NCI-H1436 treated with DMSO at 0.1 percent for 48 hours (cell line): ENCODE measurements at places on chromosomes 7 and 10.
A peak's percentile ranks its signal among the peaks of the same experiment; 100 is the strongest.

DNA sequence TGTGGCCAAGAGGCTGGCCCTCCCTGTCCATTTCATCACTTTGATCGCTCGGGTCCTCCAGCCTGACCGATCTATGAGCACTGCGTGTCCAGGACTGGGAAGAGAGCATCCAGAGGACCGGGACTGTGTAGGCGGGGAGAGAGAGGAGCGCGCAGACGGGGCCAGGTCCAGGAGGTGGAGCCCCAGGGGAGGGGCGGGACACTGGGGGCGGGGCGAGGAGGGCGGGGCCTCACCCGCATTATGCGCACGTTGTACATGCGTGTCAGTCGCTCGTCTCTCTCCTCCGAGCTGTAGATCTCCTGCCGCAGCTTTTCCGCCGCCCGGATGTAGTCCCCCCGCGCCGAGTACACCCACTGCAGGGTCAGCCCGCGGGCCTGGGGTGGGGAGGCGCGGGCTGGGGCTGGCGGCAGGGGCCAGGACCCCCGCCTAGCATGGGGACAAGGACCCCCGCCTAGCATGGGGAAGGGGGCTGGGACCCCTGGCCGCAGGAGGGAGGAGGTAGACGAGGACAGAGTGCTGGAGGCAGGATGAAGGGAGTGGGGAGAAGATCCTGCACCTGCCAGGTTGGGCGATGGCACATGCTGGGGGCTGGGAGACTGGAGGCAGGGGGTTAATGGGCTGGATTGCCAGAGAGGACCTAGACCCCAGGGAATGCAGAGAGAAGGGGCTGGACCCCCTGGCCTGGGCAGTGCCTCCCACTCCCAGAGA, 14.3 kb downstream of the MOSPD3 start:
- no peak for DNase-seq

GRCh38 chr10:55158633-55159032, 357.6 kb upstream of the PCDH15 start:
- DNase-seq, result no peak

GRCh38 chr10:128843972-128844371, 623.1 kb upstream of the MGMT start:
- no peak for DNase-seq

DNA sequence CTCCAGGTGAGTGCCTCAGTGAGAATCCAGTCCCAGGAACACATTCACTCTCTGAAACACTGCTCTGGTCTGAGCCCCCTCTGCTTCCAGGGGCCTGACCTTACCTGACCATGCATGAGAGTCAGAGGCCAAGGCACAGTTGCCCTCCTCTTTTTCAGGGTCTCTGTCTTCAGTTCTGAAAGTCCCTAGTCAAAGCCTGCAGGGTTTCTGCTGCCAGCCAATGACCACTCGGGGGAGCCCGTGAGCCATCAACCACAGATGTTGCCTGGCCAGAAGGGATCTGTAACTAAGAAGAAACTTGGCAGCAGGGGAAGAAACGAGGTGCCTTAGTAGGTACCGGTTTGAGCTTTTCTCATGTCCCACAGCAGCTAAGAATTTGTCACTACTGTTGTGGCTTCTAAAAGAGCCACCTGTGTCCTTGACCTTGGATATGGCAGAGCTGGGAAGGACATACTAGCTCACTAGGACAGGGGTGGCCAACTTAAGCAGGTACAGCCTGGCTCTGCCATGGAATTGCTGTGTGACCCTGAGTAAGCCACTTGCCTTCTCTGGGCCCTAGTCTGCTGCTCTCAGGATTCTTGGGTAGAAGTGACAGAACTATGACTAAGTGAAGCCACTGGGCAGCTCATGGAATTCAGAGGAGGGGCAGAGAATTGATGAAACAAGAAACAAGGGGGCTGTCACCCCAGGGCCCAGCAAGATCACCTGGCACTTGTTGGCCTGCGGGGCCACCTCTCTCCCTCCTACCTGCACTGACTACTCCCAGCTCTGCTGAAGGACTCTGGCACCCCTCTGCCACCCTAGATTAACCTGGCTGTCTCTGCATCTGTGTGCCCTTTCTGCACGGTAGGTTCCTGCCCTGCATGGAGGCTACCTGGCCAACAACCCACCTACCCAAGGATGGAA, 83.8 kb upstream of the GPR26 start:
- no peak for DNase-seq

- DNase-seq, result no peak
Observed at GRCh38 chr7:32250003-32250402, 179.8 kb upstream of the PDE1C start.

DNA sequence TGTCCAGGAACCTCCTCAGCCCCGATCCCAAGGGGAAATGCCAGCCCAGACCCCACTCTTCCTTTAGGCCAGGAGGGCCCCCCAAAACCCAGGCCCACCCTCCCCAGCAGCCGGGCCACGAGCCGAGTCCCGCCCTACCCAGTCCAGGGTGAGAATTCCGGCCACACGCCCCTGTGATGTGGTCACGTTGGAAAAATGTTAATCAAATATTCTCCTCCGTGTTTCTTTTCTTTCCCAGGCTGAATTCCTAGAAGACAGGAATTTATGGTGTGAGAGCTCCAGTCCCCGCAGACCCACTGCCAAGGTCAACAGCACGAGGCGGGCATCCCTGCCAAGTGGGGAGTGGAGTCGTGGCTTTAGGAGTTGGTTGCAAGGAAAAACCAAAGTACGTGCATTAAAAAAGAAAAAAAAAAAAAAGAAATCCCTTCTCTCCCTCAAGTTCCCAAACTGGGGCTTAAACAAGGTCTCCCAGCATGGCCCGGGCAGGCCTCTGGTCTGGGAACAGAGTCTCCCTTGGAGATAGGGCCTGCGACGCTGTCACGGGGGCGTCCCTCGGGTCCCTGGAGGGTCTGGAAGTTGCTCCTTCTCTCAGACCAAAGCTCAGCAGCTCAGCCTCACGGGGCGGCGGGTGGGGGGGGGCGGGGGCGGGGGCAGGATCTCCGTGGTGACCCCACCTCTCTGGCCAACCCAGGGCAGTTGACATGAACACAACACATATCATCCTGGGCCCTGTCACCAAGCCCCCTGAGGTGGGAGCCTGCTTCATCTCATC, 28.1 kb upstream of the ELN start:
- no peak for DNase-seq

- peak; percentile 4 for DNase-seq
Observed at GRCh38 chr10:3248526-3249306, 76.1 kb upstream of the PITRM1 start.

- no peak for DNase-seq
Observed at GRCh38 chr10:98020784-98021183, 9.6 kb downstream of the CRTAC1 start.

- DNase-seq, result no peak
Observed at GRCh38 chr7:115227473-115228235, 305.8 kb downstream of the MDFIC start.

DNA sequence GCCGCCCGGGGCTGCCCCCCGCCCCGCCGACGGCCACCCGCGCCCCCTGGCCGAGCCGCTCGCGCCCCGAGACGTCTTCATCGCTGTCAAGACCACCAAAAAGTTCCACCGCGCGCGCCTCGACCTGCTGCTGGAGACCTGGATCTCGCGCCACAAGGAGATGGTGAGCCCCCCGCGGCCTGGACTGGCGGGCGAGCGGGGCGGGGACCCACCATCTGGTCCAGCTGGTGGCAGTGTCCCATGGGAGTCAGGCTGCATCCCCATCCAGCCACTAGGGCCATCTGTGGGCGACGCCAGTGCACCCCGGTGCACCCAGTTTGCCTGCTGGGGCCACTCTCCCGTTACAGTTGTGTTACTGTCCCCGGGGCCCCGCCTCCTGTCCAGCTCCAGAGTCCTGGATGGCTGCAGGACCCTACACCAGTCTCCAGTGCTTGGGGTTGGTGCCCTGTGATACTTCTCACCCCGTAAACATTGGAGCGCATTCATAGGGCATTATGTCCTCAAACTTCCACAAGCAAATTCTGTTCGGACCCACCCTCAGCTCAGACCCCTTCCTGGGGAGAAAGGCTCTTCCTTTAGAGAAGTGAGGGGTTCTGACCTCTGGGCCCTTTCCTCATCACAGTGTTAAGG, 672 bp downstream of the LFNG start:
- DNase-seq, result no peak

DNA sequence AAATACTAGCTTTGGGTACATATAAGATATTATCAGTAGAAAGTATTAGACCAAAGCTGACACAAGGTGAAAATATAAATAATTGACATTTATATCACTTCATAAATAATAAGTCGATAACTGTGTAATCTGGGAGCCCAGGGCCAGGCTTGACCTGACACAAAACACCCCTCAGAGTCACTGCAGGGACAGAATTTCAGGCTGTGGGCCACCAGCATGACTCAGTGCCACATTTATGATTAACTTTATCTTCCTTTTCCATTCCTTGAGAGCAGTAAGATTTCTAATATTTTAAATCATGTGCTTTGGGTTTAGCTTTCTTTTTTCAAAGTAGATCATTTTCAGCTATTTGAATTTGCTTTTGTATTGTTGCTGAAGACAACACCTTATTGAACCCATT, 102.9 kb upstream of the NFE2L3 start:
- DNase-seq, result no peak

- DNase-seq, result no peak
Observed at GRCh38 chr7:91473619-91474018, 209.4 kb downstream of the FZD1 start.

DNA sequence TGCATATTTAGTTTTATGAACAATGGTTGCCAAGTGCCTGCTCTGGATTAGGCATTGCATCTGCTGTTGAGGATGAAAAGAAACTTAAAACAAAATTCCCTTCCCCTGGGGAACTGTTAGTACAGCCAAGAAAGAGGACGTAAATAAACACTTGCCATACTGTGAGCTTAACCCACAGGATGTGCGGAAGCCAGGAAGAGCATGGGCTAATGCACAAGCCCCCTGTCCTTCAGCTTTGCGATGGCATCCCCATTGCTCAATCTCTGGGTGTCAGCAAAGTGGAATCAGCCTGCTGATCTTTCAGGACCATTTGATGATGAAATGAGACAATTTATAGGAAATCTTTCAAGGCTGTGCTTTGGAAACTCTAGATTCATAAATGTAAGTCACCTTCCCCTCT, 399.9 kb upstream of the IGFBP3 start:
- no peak for DNase-seq

- no peak for DNase-seq
Observed at GRCh38 chr7:132298790-132299189, 277.5 kb downstream of the PLXNA4 start.

- no peak for DNase-seq
Observed at GRCh38 chr10:94428766-94429707, 26.7 kb downstream of the TBC1D12 start.

- no peak for DNase-seq
Observed at GRCh38 chr10:77144656-77145055, 493.0 kb downstream of the KCNMA1 start.

DNA sequence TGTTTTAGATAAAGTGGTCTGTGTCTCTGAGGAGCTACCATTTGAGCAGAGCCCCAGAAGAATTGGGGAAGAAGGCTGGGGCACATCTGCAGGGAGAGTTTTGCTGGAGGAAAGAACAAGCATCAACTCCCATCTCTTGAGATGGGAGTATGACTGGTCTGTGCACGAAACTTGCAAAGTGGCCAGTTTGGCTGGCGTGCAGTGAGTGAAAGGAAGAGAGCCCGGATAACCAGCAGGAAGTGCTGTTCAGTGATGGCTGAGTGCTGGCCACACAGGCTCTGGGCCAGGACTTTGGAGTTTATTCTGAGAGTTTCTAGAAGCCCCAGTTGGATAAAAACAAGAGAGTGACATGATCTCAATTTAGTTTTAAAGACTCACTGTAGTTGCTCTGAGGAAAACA, 34.4 kb upstream of the SVIL start:
- no peak for DNase-seq

DNA sequence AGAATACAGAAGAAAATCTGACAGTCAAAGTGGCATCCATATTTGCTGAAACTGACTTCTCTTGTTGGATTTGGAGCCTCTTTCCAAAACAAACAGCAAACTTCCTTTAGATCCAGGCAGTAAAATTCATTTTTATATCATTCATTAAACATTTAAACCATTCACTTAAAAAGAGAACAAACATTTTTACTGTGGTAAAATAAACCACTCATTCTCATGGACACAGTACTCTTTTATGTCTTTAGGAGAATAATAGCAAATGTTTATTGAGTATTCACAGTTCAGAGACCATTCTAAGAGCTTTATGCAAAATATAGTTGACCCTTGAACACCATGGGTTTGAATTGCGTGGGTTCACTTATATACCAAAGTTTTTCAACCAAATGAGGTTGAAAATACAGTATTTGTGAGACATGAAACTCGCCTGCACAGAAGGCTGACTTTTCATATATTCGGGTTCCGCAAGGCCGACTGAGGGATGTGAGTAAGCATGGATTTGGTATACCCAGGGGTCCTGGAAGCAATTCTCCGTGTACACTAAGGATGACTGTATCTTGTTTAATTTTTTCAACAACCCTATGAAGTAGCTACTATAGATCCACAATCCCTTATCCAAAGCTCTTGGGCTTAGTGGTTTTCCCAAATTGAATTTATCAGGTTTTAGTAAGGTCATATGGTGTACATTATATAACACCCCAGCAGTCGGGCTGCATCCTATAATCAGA, 49.1 kb downstream of the ATXN7L1 start:
- no peak for DNase-seq

GRCh38 chr7:118152149-118152548, 31.8 kb upstream of the LSM8 start:
- no peak for DNase-seq

DNA sequence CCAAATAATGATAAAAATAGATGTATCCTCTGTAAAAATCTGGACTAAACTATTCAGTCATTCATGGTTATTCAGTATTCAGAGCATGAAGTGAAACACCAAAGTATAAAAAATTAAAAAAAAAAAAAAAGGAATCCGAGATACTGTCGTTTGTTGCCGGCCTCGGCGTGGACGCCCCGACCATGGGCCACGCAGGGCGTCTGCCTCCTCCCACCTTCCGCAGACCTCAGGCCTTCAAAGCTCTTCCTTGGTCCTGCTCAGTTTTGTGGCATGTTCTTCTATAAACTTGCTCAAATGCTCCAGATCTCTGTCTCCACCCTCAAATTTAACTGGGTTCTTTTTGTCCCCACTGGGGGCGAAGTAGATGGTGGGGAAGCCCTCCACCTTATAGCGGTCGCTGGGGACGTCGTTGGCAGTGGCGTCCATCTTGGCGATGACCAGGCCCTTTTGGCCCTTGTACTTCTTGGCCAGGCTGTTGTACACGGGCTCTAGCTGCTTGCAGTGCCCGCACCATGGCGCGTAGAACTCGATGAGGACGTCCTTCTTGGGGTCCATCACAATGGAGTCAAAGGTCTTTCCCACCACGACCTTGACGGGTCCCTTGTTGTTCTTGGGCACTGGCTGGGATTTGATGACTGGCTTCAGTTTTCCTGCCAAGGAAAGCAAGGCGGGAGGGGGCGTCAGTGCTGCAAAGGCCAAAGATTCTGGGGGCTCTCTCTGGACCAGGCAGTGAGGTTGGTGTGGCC, 24.6 kb downstream of the PDIA4 start:
- DNase-seq, result no peak

DNA sequence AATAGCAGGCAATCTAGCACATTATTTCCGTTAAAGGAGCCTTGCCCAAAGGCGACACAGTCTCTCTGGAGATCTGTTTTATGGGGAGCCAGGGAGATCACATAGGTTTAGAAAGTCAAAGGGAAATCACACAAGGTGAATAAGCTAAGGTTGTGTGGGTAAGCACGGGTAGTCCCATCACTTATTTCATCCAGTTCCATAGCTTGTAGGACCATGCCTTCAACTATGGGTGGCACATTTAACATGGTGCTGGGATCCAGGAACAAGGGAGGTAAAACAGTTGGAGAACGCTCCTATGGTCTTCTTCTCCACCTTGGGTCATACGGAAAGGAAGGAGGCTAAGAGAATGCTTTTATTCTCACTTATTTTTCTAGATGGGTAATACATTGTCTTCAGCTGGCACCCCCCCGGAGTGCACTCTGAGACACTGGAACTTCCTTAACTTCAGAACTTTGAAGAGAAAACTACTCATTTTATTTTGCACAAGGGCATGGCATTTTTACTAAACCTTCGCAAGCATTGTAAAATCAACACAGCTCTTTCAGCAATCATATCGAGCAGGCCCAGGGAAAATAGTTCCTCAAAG, 435.4 kb downstream of the KIF20B start:
- no peak for DNase-seq
